SIG-M5 (cell line): ENCODE measurements at places on chromosomes 5 and 9.

DNA sequence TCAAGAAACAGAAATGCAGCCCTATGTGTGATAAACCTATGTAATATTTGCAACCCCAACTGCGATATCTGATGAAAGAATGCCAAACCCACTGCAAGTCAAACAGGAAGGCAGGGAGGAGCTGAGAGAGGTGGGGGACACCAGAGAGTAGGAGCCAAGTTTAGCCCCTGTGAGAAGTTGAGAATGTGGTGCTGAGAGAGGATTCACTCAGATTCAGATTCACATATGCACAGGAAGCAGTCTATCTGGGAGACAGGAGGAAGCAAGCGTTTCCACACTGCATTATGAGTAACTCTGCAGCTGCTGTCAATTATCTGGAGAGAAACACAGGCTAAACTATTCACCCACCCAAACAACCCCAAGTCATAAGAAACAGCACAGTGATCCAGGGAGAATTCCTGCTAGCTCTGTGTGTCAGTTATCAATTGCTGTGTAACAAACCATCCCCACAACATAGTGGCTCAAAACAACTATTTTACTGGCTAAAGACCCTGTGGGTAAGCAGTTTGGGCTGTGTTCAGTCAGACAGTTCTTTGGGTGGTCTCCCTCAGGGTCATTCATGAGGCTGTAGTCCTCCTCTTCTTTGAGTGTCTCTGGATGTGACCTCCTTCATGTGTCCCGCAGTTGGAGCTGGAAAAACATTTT, 161.9 kb upstream of the RAI14 start:
- no peak for DNase-seq

GRCh38 chr5:93163010-93163663, 417.9 kb downstream of the NR2F1-AS1 start:
- DNase-seq, result no peak

DNA sequence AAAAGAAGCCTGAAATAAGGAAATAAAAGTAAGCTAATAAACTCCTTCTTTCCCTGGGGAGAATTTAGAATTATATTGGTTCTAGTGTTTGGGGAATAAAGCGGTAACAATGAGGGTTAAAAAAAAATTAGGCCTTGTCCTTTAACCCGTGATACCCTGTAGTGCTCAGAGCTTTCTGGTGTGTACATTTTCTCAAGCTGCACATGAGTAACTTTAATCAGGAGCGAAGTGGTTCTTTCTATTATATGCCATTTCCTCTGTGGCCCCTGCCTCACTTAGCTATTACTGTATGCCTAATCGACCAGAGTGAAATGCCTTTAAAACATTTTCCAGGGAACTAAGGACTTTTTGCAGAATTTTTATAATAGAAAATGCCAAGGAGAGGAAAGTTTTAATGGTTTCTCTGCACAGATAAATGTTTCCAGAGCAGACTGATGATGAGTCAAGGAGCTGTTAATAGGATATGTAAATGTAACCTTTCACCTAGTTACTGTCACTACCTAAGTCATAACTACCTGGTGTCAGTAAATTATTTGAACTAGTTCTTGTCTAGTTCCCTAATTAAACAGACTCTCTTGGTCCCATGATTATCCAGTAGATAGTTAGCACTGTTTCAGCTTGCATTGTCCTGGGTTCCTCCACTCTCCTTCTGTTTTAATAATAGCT, 7.6 kb downstream of the PAM start:
- DNase-seq, result no peak

DNA sequence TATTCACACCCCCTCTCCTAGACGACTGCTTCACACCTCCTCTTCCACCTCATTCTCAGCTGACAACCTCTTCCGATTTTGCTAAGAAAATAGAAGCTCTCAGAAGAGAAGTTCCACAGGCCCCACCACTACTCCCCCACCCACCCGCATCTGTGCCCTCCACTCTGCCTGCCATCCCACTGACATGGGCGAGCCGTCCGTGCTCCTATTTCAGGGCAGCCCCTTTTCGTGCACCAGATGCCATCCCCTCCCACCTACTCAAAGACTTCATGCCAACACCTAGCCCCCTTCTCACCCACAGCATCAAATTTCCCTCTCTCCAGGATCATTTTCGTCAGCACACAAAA, 34.6 kb upstream of the JADE2 start:
- DNase-seq, result no peak
